SJSA1 (cell line): ENCODE measurements at places on chromosomes 1 and 21. TPM values are rescaled to one million over a fixed set of nuclear protein-coding genes. Genes with fewer than 3 reads are reported as not detected.

Gene S100A6
- 609 and 771 TPM in 2 replicates for total RNA-seq

Gene DNAH14
- 36.2 and 51.7 TPM in 2 replicates for total RNA-seq

Gene ELAVL4
- not detected in 2 replicates for total RNA-seq

Gene MTARC1
- not detected in 2 replicates for total RNA-seq

Gene LCE1A
- total RNA-seq: not detected in 2 replicates

Gene WRAP73
- 19.5 and 23.7 TPM in 2 replicates for total RNA-seq

Gene CSF3R
- not detected in 2 replicates for total RNA-seq

Gene UBXN10
- not detected in 2 replicates for total RNA-seq

Gene FCRL1
- not detected in 2 replicates for total RNA-seq

Gene SELL
- total RNA-seq: 0.58 TPM in 1 of 2 replicates, not detected in the other

Gene DCST1
- not detected in 2 replicates for total RNA-seq

Gene SLAMF1
- not detected in 2 replicates for total RNA-seq

Gene S100A7A
- total RNA-seq: not detected in 2 replicates

Gene ADGRL4
- total RNA-seq: not detected in 2 replicates

Gene GBP6
- total RNA-seq: not detected in 2 replicates

Gene FMOD
- total RNA-seq: 0.66 and 0.87 TPM in 2 replicates

Gene PRKAB2
- total RNA-seq: 17.2 and 25.5 TPM in 2 replicates

Gene MYOM3
- 0.03 TPM in 1 of 2 replicates, not detected in the other for total RNA-seq

Gene OR2T5
- not detected in 2 replicates for total RNA-seq

Gene NR5A2
- total RNA-seq: 0.03 TPM in 1 of 2 replicates, not detected in the other

Gene LRRIQ3
- 1.7 and 2.5 TPM in 2 replicates for total RNA-seq
